ENCODE measurements at places on chromosomes 2 and 18. TPM values are rescaled to one million over a fixed set of nuclear protein-coding genes. Genes with fewer than 3 reads are reported as not detected.

MFF gene
- 81.9 TPM for total RNA-seq

GRCh38 chr2:64652231-64653108 is 1.2 kb downstream of the SERTAD2 start:
- DNase-seq: peak; percentile 94

DNA sequence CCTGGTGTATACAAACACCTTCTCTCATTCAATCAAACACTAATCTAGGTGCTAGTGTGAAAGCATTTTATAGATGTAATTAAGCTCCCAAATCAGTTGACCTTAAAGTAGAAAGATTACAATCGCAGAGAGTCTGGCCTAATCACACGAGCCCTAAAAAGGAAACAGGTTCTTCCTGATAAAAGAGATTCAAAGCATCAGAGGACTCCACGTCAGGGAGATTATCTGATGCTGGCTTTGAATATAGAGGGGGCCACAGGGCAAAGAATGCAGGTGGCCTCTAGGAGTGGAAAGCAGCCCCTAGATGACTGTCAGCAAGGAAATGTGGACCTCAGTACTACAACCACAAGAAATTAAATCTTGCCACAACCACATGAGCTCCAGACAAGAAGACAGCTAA is 28.2 kb upstream of the ZC3H15 start:
- DNase-seq: no peak

DNA sequence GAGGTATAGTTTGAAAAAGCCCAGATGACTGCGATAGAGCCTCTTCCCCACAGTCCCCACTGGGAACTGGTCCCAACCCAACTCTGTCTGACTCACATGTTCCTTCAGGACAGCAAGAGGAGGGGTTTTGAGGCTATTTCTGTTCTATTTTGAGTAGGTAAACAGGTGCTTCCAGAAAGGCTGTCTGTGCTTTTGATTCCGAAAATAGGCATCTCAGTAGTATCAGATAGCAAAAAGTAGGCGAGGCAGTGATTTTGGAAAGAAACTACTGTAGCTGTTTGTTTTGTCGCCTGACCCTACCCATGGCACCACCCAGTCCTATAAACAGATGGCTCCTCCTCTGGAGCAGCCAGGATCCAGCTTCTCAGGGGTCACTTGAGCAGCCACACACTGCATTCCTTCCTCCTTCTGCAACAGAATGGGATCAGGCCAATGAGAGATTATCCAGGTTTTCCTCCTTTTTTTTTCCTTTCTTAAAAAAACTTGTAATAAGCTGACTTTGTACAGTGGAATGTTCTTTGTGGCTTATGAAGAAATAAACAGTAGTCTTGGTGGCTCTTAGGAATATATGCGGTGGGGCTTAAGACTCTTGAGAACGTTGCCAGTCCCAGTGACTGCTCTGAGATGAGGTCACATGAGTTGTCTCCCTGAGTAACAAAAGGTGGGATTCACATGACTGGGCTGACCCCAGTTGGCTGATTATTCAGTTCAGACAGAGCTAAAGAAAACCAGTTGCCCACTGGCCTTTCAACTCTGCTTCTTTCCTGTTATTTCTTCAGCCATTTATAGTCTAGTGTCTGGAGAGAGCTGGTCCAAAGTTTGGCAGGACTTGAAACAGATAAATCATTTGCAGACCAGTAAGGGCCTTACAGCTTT is 98.6 kb downstream of the KCNS3 start:
- DNase-seq: peak; percentile 66

DNA sequence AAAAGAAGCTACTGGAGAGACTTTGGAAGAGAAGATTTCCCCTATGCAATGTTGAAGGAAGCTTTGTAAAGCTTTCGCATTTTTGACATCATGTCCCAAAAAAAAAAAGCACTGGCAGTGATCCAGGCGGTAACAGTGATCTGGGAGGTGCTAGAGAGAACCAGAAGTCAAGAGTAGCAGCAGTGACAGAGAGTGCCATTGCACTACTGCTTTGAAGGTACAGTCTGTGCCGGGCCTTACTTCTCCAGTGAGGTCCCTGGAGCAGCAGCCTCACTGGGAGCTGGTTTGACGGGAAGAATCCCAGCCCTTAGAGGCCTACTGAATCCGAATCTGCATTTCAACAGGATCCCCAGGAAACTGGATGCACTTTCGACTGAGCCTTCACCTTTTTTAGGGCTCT is 50.9 kb upstream of the ATL2 start:
- no peak for DNase-seq

DNA sequence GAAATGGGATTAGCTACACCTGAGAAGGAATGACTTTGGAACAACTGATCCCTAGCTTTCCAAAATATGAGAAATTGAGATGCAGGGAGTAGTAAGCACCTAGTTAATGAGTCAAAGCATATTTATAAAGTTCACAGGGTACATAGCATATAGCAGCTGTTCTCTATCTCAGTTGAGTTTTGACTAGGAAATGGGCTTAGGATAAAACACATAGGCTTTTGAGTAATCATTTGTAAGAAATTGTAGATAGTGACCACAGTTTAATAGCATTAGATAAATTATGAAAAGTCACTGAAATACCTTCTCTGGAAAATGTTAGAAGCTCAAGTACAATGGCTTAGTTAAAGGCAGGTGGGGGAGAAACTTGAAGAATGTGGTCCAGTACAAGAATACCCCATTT is 444.7 kb upstream of the TNP1 start:
- peak; percentile 9 for DNase-seq

DNA sequence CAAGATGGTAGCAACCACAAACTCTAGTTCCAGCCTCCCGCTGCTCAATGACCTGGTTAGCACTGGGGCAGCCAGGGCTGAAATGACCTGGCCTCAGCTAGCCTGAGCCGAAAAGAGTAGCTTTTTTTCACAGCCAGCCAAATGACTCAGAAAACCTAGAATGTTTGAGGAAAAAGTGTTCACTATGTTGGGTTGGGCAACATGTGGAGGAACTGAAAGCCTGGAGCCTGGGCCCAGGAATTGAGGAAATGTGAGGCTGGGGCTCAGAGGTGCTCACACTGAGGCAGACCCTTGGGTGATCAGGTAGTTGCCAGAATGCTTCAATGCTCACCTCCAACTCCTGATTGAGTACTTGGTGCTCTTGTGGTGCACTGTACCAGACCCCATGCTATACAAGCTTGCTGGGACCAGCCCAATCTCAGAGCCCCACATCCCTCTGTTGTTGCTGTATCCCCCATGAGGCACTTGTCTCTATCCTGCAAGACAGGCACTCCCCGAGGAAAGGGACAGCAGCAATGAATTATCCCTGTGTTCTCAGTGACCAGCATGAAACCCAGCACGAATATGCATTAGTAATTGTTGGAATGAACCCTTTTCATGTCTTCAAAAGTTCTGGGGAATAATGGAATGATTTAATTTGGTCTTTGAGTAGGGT is 116.2 kb downstream of the USP34 start:
- no peak for DNase-seq

DNA sequence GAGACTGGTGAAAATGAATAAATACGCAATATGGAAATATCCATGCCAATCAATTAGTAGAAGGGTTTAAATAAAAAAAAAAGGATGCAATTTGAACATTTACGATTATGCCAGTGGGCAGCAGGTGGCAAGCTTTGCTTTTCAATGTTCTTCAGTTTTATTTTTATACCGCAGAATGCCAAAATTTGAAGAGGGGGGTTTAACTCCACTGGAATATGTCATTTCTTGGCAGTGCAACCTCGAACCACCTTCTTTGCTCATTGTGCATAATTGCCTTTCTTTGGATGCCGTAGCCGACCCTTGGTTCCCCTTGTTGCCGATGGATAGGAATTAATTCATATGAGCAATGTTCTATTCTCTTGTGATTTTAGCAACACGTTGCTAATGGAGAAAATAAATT is 88.0 kb downstream of the LTBP1 start:
- peak; percentile 66 for DNase-seq

DNA sequence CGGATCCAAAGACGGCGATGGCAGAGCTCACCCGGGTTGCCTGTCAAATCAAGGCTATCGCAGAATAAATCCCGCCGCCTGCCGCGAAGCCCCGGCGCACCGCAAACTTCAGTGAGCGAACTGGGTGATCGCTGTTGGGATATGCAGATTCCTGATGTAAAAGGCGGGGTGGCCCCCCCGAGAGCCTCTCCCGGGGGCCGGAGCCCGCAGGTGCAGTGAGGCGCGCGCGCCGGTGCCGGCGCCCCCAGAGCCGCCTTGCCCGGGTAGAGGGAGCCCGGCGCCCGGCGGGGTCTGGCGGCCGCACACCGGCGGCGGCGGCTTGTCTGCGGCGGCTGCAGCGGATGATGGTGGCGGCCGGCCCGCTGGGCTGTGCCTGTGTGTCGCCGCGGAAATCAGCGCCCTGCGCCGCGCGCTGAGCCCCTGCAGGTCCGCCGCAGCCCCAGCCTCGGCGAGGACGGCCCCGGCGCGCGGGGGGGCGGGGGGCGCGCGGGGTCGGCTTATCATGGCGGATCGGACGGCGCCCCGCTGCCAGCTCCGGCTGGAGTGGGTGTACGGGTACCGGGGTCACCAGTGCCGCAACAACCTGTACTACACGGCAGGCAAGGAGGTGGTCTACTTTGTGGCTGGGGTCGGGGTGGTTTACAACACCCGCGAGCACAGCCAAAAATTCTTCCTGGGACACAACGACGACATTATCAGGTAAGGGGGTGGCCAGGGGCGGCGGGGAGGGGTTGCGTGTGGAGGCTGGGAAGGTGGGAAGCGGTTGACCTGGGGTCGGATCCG is 1.3 kb downstream of the EML6 start:
- DNase-seq: peak; percentile 69

- no peak for DNase-seq
Observed at GRCh38 chr2:158715357-158715756, 79.8 kb upstream of the DAPL1 start.

GRCh38 chr2:49933711-49934110 is 779.4 kb upstream of the FSHR start:
- DNase-seq: no peak

DNA sequence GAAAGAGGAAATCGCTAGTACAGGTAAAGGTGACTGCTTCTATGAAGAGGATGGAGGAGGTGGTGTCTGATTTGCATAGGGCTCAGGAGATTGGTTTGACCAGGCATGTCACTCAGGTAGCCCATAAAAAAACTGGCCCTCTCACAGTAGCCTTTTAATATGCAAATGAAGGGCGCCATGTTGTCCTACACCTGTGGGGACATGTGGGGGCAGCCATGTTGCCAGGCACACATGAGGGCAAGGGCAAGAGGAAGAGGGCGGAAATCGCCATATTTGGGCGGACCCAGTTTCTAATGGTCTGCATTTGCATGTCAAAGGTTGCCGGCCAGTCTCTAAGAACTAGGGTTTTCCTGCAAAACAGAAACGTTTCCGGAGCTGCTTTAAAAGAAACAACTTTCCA is 1330.6 kb downstream of the DSC3 start:
- no peak for DNase-seq

DNA sequence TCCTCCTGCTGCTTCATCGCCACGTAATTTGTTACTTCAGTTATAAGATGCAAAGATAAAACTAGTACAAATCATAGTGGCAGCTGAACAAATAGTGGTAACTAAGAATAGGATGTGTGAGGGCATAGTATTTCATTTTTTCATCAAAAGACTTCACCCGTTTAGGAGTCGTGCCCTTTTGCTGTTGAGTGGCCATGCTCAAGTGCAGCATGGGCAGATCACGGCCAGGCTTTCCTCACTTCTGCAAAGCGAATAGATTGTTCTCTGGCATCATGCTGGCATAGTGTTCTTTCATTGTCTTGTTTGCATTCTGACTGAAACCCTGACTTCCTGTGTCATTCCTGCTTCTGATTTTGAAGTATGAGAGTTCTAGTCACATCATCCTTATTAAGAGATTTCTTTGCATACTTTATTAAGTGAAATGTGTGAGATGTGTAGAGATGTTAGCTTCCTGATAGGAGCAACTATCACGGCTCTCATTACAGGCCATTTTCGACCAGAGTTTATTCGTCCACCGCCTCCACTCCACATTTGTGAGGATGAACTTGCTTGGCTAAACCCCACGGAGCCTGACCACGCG is 11.8 kb downstream of the CNOT11 start:
- no peak for DNase-seq

DNA sequence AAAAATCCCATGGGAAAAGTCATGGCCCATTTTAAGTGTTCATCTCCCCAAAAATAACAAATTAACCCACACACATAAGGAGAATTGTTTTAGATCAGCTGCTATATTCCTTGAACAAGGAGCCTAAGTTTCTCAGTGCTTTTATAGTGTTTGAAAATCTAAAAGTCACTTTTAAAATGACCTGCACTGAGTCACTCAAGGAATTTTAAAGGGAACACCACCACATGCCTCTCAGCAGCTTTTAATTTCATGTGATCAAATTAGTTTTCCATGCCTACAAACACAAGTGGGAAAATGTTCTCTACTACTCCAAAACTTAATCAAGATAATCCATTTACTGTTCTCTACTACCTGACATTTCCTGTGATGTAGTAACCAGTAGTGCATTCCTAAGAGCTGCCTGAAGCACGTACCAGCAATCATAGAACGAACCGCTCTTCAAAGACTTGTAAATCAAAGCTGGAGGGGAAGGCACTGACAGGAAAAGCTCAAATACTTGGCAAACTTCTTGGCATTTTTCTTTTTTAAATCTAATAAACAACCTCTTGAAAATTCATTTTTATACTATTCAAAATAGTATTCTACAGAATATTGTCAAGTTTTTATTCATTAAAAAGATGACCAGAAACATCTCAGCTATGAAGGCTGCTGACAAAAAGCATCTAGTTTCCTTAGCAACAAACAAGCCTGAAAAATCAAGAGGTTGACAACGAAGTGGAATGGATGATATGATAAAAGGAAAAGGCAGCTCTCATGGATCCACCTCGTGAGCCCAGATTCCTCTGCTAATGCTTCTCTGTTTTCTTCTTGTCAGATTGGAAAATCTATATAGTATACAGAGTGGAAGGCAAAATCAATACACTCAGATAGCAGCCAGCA is 37.2 kb downstream of the LRPPRC start:
- no peak for DNase-seq

ITGA4 gene
- 9.0 TPM for total RNA-seq

ING5 gene
- total RNA-seq: 18.6 TPM

- no peak for DNase-seq
Observed at GRCh38 chr2:212905640-212906201, 245.7 kb downstream of the IKZF2 start.

DNA sequence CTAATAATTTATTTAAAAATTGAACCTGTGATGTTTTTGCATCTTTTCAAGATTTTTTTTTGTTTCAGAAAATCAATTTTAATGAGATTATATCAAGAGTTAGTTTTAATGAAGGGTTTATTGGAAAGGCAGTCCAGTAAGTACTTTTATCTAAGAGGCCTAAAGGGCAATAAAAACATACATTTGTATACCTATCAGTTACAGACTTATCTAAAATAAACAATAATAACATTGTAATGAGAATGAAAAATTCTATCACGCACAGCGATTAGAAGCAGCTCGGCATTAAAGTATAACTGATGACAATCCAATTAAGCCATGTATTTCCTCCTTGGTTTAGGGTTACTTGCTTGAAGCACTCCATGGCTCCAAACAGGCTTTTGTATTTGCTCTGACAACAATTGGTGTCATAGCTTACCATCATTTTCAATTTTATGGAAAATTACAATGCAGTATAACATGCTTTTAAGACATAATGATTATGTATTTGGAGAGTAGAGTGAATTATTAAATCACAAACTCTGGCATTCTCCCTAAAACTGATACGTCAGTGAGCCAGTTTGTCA is 629.4 kb downstream of the TSN start:
- no peak for DNase-seq

Data from osteoblast (primary cell).